ENCODE measurements at places on chromosomes 7 and 10.
A peak's percentile ranks its signal among the peaks of the same experiment; 100 is the strongest.

GRCh38 chr10:59905066-59905730 is 1.2 kb downstream of the CCDC6 start:
- DNase-seq = peak; percentile 68

DNA sequence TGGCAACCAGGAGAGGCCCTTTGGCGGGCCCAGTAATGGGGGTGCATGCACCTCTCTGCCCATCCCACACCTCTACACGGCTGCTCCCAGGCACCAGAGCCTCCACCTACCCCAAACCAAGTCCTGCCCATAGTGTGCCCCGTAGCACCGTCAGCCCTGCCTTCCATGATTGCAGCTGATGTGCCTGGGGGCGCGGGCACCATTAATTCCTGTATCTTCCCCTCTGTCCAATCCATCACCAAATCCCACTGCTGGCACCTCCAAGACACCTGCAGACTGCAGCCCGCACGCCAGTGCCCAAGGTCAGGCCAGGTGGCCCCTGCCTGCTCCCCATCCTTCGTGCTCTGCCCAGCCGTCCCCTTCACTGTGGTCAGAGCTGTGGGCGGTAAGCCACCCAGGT is 533.0 kb downstream of the PTPRN2 start:
- DNase-seq = no peak

DNA sequence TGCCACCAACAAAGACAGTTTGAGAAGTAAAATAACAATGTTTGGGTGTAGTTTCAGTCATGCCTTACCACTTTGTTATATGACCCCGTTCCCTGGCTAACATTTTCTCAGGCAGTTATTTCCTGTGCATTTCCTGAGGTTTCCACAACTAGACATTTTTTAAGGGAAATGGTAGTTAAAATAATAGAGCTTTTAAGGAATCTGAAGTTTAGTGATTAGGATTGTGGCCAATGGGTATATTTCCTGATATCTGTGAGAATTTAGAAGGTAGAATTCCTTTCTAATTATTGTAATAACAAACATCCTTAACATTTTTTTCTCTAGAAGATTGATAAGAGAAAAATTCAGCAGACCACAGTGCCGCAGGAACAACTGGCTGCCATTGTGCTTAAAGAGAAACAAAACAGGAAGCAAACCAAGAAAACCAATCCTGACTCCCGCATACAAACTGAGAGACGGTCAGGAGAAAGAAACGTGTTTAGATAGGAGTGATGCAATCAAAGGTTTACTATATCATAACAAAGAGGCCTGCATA is 193.6 kb downstream of the MBL2 start:
- DNase-seq = no peak

- DNase-seq = peak; percentile 26
These were observed 50.4 kb downstream of the CPEB3 start for GRCh38 chr10:92240289-92241157.

GRCh38 chr10:46515366-46515765 is 41.1 kb downstream of the GPRIN2 start:
- no peak for DNase-seq

GRCh38 chr7:81298951-81299666 is 380.3 kb upstream of the SEMA3C start:
- DNase-seq = no peak

DNA sequence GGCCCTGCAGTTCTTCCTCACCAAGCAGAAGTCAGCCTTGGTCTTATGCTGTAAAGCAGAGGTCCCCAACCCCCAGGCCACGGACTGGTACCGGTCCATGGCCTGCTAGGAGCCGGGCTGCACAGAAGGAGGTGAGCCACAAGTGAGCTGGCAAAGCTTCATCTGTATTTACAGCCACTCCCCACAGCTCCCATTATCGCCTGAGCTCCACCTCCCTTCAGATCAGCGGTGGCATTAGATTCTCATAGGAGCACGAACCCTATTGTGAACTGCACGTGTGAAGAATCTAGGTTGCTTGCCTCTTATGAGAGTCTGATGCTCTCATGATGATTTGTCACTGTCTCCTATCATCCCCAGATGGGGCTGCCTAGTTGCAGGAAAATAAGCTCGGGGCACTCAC is 87.6 kb upstream of the NEBL start:
- no peak for DNase-seq

DNA sequence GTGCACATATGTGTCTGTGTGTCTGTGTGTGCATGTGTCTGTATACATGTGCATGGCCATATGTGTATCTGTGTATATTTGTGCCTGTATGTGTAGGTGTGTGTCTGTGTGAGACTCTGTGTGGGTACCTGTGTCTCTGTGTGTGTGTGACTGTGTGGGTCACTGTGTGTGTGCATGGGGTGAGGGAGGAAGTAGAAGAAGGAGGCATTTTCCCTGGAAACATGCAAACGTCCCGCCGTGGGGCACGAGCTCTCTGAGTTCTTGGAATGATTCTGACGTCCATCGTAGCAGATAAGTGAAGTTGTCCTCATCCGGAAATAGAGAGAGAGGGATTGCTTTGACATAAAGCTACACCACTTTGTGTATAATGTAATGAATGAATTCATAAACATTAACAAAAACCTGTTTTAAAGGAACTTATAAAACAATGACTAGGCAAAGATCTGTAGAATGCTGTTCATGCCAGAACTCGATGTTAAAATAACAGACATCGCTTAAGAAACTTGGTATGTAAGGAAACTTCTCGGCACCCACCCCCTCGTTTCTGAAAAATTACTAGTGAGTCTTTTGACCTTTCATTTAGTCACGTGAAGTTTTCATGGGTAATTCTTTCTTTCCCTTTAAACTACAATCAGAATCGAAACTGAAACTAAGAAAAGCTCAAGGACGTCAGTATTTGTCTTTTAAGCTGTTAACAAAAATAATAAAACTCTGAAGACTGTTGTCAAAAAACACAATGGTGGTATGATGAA is 43.6 kb upstream of the KLF6 start:
- peak; percentile 68 for DNase-seq

DNA sequence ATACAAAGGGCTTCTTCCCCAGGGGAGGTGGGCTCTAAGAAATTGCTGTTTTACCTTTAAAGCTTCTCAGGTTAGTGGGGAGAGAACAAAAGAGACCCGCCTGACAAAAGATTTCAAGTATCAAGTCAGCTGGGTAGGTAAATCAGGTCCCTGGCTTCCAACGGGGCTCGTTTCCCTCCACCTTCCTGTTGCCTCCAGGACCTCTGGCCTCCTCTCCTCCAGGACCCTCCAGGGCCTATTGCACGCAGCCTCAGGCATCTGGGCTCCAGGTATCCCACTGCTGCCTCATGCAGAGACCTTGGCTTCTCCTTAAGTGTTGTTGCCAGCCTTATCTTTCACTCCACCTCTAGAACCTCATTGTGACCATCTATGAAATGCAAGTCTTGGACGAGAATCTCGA is 2.9 kb downstream of the BNIP3 start:
- DNase-seq = no peak

DNA sequence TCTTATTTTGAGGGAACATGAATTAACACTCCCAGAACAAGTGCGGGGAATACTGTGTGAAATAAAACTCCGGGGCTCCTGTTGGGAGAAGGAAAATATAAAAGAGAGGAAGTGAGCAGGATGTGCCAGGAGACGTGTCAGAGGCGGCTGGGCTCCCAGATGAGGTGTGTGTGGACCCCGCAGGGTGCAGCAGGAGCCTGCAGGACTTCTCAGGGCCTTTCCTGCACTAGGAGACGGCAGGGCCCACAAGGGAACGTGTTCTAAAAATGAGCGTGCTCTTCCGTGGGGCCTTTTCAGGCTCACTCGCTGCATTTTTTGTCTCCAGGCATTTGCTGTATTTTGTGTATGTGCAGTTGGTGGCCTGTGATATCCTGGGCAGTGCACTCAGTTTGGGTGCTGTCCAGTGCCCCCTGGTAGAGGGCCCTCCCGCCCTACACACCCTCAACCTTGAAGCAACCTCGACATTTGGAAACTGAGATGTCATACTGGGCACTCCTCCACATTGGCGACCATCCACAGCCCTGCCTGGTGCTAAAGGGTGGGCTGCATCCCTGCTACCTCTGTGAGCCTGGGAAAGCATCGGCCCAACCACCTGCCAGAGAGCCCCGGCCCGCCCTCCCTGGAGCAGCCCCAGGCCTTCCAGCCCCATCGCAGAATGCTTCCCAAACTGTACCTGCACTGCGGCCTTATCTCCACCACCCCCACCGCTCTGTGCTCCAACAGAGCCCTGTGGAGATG is 35.2 kb upstream of the EN2 start:
- DNase-seq = no peak

GRCh38 chr7:132154695-132155471 is 421.4 kb downstream of the PLXNA4 start:
- DNase-seq = no peak

- no peak for DNase-seq
These were observed 12.0 kb upstream of the PARD3 start for GRCh38 chr10:34826857-34827766.

DNA sequence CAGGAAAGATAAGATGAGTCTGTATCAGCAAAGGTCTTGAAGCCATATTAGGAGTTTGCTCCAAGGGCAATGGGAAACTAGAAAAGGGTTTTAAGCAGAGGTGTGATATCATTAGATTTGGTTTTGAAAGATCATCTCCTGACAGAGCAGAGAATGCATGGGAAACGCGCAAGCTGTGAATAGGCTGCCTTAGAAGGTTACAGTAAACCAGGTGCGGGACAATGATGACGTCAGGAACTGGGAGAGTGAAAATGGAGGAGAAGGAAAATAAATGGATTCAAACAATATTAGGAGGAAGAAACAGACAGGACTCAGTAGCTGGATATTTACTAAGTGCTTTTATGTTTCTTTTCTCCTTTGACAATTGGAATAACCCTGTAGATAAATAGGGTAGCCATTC is 50.6 kb downstream of the CACNB2 start:
- DNase-seq = no peak

DNA sequence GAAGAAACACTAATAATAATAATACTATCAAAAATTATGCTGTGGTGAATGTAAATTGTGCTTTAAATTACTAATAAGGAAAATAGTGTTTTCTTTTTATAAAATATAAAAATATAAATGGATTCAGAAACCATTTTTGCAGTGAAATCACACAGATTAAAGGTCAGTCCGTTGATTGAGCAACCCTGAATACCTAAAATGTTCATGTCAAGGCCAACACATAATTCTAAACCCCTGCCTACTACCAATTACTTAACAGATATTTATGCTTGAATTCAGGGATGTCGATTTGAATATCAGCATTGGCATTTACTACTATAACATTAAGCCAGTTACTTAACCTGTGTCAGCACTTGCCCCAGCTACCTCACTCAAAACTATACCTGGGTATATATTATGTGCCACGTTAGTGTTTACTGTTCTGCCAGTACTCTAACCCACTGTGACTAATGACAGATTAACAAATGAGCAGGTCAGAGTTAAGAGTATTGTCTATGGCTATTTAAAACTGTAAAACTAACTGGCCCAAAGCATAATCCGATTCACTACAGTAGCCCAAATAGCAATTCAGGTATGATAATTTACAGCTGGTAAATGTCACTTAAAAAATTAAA is 165.0 kb downstream of the KMT2E start:
- DNase-seq = no peak

- DNase-seq = no peak
These were observed 758.0 kb upstream of the LRRTM3 start for GRCh38 chr10:66167816-66168215.

- no peak for DNase-seq
These were observed 2.2 kb upstream of the PON3 start for GRCh38 chr7:95398155-95398940.

DNA sequence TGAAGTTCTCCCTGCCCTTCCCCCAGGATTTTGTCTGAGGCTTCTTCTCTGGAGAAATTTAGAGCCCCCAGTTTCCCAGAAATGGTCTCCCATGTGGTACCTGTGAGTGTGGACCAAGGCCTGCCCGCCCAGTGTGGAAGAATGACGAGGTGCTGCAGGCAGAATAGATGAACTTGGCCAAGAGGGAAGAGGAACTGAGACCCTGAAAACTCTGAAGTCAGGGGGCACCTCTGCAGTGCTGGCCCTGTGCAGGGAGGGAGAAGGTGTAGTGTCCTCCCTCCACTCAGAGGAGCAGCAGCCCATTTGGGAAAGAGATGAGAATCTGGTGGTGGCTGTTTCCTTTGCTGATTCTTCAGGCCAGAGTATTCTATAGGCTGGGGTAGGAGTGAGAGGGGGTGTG is 115.2 kb upstream of the PCGF5 start:
- no peak for DNase-seq

GRCh38 chr10:27658788-27659187 is 86.8 kb downstream of the MKX start:
- no peak for DNase-seq

DNA sequence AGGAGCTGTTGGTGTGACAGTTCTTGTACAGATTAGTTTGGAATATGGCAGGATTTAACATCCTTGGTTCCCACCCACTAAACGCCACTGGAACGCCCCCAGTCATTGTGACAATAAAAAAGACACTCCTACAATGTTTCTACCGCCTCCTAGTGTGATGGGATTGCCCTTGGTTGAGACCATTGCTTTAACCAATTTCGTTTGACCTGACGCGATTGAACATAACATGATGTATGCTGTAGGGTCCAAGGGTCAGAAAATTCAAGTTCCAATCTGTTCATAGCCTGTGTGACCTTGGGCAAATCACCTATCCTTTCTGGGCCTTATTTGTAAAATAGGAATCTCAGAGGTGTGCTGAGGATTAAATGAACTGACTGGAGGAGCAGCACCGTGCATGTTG is 12.5 kb downstream of the MXI1 start:
- no peak for DNase-seq

GRCh38 chr10:77667426-77668324 is 30.1 kb upstream of the KCNMA1 start:
- DNase-seq = no peak

GRCh38 chr7:102295346-102296178 is 8.9 kb downstream of the SH2B2 start:
- no peak for DNase-seq

DNA sequence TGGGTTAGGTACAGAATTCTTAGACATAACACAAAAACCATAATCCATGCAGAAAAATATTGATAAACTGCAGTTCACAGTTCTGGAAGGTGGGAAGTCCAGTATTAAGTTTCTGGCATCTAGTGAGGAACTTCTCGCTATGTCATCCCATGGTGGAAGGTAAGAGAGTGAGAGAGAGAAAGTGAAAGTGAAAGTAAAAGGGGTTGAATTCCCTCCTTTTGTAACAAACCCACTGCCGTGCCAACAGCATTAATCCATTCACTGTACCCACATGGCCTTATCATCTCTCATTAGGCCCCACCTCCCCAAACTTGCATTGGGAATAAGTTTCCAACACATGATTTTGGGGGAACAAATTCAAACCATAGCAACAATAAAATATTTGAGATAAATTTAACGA is 17.1 kb downstream of the ZNF485 start:
- no peak for DNase-seq

DNA sequence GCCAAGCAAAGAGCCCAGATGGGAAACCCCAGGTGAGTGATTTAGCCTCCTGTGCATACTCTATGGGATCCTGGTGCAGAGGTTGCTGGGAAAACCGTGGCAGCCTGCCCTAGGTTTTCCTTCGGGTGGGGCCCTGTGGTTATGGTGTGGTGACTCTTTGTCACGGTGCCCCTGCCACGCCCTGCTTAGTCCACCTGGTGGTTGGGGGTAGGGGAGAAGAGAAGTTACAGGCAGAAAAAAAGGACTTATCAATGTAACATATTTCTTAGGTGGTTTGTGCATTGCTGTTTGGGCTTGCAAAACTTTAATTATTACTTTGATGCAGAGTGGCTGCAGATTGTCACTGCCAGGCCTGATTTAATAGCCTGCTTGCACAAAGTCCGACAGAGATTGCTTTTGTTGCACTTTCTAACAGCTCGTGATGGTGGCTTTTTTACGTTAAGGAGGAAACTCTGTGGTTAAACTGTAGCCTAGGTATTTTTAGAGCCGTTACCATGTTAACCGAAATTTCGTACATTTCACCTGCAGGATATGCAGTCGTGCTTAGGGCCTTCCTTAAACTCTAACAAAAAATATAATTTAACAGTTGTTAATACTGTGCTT is 197.4 kb downstream of the RNLS start:
- peak; percentile 45 for DNase-seq
